ENCODE measurements at places on chromosomes 11 and 22.
A peak's percentile ranks its signal among the peaks of the same experiment; 100 is the strongest.

DNA sequence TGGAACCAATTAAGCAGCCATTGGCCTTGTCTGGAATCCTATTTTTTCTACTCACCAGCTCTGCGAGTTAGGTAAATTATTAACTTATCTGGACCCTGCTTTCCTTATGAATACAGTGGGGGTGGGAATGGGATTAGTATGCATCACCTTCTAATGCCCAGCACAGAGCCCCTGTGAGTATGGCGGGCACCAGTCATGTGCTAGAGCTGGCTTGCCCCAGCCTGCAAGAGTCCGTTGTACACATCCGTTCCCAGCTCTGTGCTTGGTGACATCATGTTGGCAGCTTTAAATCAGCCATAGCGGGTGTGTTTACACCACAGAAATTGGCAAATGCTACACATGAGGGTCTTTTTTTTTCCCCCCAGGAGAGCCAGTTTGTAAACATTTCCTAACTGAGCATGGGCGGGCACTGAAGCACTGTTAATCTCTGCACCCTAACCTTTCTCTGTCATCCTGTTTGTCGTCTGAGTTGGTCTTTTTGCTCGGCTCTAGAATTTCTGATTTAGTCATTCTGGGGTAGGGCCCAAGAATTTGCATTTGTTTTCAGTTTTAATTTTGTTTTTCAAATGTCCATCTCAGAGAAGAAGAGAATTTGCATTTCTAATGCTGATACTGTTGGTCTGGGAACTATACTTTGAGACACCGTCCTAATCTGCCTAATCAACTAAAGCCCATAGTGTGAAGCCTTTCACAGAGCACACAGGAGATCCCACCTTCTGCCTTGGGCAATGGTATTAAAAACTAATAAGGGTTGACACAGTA lies 130.3 kb upstream of the TBCEL start:
- no peak for DNase-seq

- no peak for DNase-seq
These were observed 66.9 kb downstream of the LRRC4C start for GRCh38 chr11:41392596-41392995.

DNA sequence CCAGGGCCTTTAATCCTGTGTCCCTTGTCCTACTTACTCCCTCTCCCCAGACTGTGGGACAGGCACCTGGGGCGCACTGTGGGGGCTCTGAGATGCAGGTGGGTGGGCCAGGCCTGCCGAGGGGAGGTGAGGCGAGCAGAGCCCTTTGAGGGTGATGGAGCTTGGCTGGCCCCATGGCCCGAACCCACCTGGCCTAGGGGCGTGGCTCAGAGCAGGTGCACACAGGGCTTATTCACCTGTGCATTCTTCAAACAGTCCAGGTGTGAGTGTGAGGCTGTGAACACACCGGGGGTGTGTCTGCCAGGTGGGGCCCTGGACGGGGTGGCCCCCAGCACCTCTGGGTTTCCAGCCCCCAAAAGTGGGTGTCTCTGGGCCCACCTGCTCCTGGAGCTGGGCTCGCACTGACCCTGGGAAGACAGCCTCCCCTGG lies 9.0 kb upstream of the MUC5AC start:
- no peak for DNase-seq

DNA sequence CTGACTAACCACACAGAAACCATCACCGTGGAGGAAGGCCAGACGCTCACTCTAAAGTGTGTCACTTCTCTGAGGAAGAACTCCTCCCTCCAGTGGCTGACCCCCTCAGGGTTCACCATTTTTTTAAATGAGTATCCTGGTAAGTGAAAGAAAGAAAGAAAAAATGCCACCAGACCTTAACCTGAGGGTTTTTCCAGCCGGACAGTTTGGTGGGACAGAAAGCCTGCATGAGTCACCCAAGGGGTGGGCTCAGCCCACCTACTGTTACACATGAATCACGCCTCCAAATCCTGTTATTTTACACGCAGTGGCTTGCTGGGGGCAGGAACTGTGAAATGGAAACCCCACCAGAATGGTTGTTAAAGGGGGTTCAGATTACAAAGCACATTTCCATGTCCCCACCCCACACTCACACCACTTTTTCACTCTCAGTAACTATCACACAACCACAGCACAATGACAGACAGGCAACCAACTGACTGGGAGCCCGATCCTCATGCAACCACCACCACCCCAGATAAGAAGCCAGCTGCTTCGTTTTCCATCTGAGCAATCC lies 11.9 kb downstream of the CRTAM start:
- DNase-seq: no peak

- DNase-seq: peak; percentile 57
These were observed 266.0 kb upstream of the NARS2 start for GRCh38 chr11:78840623-78841022.

DNA sequence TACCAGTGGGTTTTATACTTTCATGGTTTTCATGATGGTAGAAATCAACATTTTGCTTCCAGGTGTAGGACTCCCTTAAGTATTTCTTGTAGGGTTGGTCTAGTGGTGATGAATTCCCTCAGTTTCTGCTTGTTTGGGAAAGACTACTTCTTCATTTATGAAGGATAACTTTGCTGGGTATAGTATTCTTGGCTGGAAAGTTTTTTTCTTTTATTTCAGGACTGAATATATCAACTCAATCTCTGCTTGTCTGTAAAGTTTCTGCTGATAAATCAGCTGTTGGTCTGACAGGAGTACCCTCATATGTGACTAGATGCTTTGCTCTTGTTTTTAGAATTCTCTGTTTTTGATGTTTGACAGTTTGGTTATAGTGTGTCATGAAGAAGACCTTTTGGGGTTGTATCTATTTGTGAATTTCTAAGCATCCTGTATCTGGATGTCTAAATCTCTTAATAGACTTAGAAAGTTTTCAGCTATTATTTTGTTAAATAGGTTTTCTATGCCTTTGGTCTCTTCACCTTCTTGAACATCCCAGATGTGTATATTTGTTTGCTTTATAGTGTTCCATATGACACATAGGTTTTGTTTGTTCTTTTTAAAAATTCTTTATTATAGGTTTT lies 95.9 kb downstream of the ENTHD1 start:
- no peak for DNase-seq

DNA sequence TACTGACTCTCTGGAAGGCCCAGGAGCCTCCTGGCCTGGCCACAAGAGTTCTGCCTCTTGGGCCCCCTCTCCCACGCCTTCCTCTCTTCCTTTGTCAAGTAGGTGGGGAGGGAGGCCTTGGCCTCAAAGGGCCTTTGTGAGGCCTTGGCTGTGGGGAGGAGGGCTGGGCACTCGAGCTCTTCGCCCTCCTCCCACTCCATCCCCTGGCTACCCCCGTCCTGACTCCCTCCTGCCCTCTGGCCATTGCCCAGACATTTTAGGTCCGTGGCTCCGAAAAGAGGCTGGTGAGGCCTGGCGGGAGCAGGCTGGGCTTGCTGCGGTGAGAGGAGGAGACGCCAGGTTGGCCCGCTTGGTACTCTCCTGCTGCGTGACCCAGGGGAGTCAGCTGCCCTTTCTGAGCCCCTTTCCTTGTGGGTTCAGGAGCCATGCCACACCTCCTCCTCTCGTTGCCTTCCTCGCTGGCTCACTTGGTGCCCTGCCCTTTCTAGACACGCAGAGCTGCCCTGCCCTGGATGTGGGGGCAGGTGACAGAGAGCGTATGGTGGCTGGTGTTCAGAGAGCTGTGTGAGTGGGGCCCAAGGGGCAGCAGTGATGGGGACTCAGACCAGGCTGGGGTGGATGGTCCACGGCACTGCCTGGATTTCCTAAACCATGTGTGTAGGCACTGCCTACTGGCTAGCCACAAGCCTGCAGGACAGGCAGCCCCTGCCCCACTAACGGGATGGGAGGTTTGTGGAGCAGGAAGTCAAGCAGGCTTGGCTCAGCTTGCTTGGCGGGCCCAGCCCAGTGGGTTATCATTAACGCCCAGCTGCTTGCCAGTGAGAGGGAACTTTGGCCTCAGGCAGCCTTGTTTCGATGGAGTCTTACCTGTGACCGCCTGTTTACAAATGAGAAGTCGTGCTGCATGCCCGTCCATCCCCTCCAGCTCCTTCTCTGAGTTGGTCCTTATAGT lies 15.8 kb upstream of the OMP start:
- DNase-seq: no peak
